H9 (cell line): ENCODE measurements at places on chromosomes 16 and 17. TPM values are rescaled to one million over a fixed set of nuclear protein-coding genes. Genes with fewer than 3 reads are reported as not detected.

The FADS6 gene
- total RNA-seq: 0.94 and 1.2 TPM in 2 replicates

GRCh38 chr16:84052071-84052622 is 9.6 kb upstream of the SLC38A8 start:
- DNase-seq: peak; percentile 25
- no peak overlapping the region for H3K4me3 ChIP-seq
- H3K4me1 ChIP-seq: no peaks in the 10 kb centered on the region
- peaks cover 48% of the 10 kb centered on the region for H3K36me3 ChIP-seq
- H3K27me3 ChIP-seq: no peaks in the 10 kb centered on the region

GRCh38 chr16:56203052-56203451 is 11.8 kb downstream of the GNAO1 start:
- no peak overlapping the region for H3K27ac ChIP-seq
- H3K27me3 ChIP-seq: no peaks in the 10 kb centered on the region
- DNase-seq: peak; percentile 70
- H3K36me3 ChIP-seq: no peaks in the 10 kb centered on the region
- H3K4me1 ChIP-seq: peaks cover 2% of the 10 kb centered on the region; the same call in 1 of the 2 replicates

DNA sequence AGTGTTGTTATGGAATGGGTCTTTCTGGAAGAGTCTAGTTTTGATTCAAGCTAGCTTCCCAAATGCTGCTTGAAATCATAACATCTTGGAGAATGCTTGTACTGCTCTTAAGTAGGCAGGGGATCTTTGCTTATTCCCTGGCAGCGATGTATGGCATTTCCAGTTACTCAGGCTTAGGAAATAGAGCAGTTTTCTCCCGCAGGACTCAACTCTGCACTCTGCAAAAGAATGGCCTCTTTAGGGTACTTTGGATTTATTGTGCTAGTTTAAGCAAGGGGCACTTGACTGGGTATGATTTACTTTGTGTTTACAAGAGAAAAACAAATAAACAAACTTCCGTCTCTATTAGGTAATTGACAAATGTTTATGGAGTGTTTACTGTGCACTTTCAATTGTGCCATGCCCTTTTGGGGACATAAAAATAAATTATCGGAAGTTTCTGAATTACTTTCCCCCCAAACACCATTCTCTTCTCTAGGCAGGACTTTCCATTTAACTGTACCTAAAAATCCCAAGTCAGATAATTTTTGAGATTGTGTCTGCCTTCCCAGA is 164.0 kb downstream of the MAP2K6 start:
- DNase-seq: no peak
- H3K27me3 ChIP-seq: no peaks in the 10 kb centered on the region
- no peak overlapping the region for H3K4me3 ChIP-seq
- H3K4me1 ChIP-seq: peaks cover 9% of the 10 kb centered on the region
- no peaks in the 10 kb centered on the region for H3K36me3 ChIP-seq
- no peak overlapping the region for H3K27ac ChIP-seq

The PPL gene
- 28.2 and 29.2 TPM in 2 replicates for total RNA-seq
